ENCODE measurements at places on chromosomes 12 and 14. TPM values are rescaled to one million over a fixed set of nuclear protein-coding genes. Genes with fewer than 3 reads are reported as not detected.

- no peak overlapping the region for H3K4me3 ChIP-seq
- H3K27ac ChIP-seq, result no peak overlapping the region
- no peaks in the 10 kb centered on the region for H3K4me1 ChIP-seq
- no peaks in the 10 kb centered on the region for H3K36me3 ChIP-seq
- no peak for DNase-seq
Observed at GRCh38 chr12:42725809-42726208, 136.3 kb upstream of the PRICKLE1 start.

TSPAN9 gene
- 31.4 TPM for total RNA-seq

DNA sequence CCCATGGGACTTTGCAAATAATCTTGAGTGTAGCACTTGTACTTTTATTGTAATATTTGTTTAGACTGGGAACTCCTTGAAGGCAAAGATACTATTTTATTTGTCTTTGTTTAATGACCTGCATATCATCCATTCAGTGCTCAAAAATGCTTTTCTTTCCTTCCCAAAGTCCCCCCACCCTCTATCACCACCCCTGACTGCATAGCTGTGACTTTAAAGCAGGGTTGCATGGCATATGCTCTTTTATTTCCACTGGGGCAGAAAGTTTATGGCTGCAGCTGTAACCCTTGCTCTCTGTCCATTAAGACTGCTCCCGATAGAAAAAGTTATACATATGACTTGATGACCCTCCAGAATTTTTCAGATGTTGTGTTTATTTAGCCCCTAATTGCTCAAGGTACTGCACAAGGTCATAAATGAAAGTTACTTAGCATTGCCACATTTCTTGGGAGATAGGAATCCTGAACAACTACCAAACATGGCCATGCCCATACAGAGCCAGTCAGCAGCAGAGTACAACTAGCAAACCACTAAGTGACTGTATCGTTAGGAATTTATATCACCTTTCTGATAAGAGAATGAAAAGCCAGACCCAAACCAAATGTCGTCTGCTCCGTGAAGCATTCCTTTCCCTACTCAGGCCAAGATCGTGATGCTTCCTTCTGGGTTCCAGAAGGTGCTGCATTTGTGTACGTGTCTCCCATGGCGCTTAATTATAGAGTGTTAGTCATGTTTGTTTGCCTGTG is 114.3 kb downstream of the DIP2B start:
- no peaks in the 10 kb centered on the region for H3K27me3 ChIP-seq
- DNase-seq, result no peak
- H3K4me3 ChIP-seq, result no peak overlapping the region

DNA sequence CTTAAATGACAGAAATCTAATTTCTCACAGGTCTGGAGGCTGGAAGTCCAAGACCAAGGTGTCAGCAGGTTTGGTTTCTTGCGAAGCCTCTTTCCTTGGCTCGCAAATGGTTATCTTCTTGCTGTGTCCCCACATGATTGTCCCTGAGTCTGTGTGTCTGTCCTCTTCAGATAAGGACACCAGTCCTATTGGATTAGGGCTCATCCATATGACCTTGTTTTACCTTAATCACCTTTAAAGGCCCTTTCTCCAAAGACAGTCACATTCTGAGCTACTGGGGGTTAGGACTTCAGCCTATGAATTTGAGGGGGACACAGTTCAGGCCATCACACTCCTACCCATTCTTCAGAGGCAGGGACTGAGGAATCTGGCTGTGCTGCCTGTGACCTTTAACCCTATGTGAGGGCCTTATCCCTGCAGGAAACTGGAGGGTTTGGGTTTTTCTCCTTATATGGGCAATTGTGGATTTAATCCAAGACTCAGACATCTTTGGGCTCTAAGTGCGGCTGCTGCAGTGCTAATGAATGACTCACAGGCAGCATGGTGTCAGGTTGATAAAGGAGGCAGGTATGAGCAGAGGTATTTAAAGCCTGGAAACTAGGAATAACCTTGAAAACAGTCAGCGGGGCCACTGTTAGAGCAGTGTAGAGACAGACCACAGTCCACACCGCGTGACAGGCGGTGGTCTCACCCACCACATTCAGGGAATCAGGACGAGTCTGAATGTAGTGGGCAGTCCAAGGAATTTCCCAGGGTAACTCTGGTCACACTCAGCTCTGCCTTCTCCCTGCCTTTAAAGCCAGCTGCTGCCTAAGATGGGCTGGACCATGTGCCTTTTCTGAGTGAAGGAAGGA is 10.2 kb downstream of the TPCN1 start:
- H3K4me1 ChIP-seq, result peaks cover 87% of the 10 kb centered on the region
- peaks cover 77% of the 10 kb centered on the region for H3K36me3 ChIP-seq
- DNase-seq, result no peak
- no peak overlapping the region for H3K4me3 ChIP-seq
- H3K27ac ChIP-seq, result peak overlapping the region; percentile 86

GRCh38 chr14:29028973-29029582 is 262.5 kb downstream of the FOXG1 start:
- no peak for DNase-seq
- no peaks in the 10 kb centered on the region for H3K36me3 ChIP-seq
- H3K4me1 ChIP-seq, result no peaks in the 10 kb centered on the region
- no peak overlapping the region for H3K27ac ChIP-seq
- H3K27me3 ChIP-seq, result no peaks in the 10 kb centered on the region

DNA sequence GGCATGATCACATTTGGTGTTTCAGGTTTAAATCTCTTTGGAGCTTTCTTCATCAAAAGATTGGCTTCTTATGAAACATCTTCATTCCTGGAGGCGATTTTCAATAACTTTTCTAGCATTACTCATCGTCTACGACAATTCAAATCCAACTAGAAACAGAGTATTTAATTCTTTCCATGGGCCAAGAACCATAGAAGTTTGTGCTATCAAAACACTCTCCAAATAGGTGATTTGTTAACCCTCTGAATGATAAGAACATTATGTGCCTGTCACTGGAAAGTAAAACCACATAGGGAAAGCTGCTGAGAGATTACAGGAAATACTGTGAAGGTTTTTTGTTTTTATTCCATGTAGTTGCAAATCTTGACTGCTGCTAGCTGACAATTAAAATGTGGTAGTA is 6.9 kb upstream of the DCN start:
- no peak for DNase-seq
- H3K27me3 ChIP-seq, result no peaks in the 10 kb centered on the region
- H3K27ac ChIP-seq, result peak overlapping the region; percentile 19
- H3K4me1 ChIP-seq, result peaks cover 16% of the 10 kb centered on the region
- H3K4me3 ChIP-seq, result no peak overlapping the region

NRXN3 gene
- total RNA-seq, result 1.2 TPM

GMFB gene
- 40.6 TPM for total RNA-seq

- H3K27ac ChIP-seq, result no peak overlapping the region
- DNase-seq, result peak; percentile 18
- no peaks in the 10 kb centered on the region for H3K4me1 ChIP-seq
Observed at GRCh38 chr14:92254786-92255185, 68.2 kb upstream of the SLC24A4 start.

GRCh38 chr12:25497021-25497420 is 56.1 kb downstream of the LMNTD1 start:
- H3K4me1 ChIP-seq, result no peaks in the 10 kb centered on the region
- H3K27ac ChIP-seq, result no peak overlapping the region
- peak; percentile 88 for DNase-seq
- no peaks in the 10 kb centered on the region for H3K27me3 ChIP-seq

NPFF gene
- total RNA-seq, result not detected

IL22 gene
- total RNA-seq, result not detected

- H3K4me3 ChIP-seq, result no peak overlapping the region
Observed at GRCh38 chr14:105069871-105070759, 4.9 kb upstream of the GPR132 start.

DNA sequence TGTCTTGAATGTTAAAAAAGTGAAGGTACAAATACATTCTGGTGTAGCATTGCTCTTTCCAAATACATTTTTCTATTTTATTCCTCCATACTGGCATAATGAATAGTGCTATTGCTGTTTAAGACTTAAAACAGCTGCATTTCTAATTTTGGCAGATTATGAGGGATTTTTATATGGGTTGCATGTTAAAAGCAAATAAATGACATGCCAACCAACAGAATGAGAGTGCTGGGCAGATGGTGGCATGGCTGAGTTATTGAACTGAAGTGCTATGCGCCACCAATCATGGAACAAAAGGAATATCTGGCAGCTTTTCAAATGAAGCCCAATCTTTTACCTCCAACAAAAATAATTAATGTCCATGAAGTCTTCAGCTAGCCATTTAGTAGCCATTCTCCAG is 215.0 kb downstream of the PRKD1 start:
- H3K4me1 ChIP-seq, result peaks cover 4% of the 10 kb centered on the region
- H3K27me3 ChIP-seq, result no peaks in the 10 kb centered on the region
- H3K36me3 ChIP-seq, result no peaks in the 10 kb centered on the region
- no peak for DNase-seq
- H3K27ac ChIP-seq, result no peak overlapping the region
- no peak overlapping the region for H3K4me3 ChIP-seq

ALX1 gene
- total RNA-seq, result not detected

GSG1 gene
- not detected for total RNA-seq

- no peak overlapping the region for H3K4me3 ChIP-seq
- no peaks in the 10 kb centered on the region for H3K4me1 ChIP-seq
- peak overlapping the region; percentile 79 for H3K27ac ChIP-seq
- no peak for DNase-seq
- H3K27me3 ChIP-seq, result no peaks in the 10 kb centered on the region
Observed at GRCh38 chr12:50390316-50390741, 6.1 kb downstream of the FAM186A start.

- no peak overlapping the region for H3K4me3 ChIP-seq
- H3K27me3 ChIP-seq, result no peaks in the 10 kb centered on the region
- H3K27ac ChIP-seq, result no peak overlapping the region
- H3K36me3 ChIP-seq, result no peaks in the 10 kb centered on the region
- DNase-seq, result no peak
Observed at GRCh38 chr12:42761601-42762350, 172.2 kb upstream of the PRICKLE1 start.

DNA sequence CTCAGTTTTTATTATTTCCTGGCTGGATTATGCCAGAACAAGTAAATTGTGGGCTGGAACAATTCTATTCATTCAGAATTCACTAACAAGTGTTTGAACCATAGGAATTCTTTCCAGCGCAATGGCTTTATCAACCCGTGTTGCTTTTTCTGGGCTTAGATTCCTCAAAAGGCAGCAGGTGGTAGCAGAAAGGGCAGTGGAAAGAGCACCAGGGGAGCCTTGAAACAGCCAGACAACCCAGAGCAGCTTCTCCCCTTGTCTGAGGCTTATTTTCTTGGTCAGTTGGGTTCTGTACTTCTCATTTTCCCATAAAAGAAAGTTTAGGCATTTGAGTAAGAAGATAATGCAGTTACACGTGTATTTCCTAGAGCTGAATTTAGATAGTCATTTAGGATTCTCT is 130.7 kb downstream of the OTOGL start:
- no peaks in the 10 kb centered on the region for H3K36me3 ChIP-seq
- no peak overlapping the region for H3K4me3 ChIP-seq
- no peak for DNase-seq
- no peaks in the 10 kb centered on the region for H3K27me3 ChIP-seq
- H3K27ac ChIP-seq, result no peak overlapping the region

FLRT2 gene
- total RNA-seq, result 5.5 TPM

RNASE3 gene
- 0.54 TPM for total RNA-seq

TMBIM6 gene
- 593 TPM for total RNA-seq

DNA sequence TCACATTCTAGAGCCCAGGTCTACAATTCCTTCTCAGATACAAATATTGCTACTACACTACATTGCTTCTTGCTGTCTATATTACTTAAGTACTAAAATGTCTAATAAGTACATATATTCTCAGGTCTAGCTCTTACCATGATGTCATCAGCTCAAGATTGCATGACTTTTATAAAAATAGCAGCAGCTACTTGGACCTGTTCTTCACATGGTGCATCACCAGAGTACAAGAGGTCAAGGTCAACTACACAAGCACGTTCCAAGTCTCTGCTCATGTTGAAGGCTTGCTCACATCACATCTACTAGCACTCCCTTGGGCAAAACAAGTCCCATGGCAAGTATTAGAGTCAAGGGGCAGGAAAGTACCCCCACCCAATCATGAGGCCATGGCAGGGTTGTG is 465.6 kb downstream of the MED13L start:
- H3K36me3 ChIP-seq, result no peaks in the 10 kb centered on the region
- no peak overlapping the region for H3K27ac ChIP-seq
- DNase-seq, result peak; percentile 32
- no peaks in the 10 kb centered on the region for H3K27me3 ChIP-seq

DNA sequence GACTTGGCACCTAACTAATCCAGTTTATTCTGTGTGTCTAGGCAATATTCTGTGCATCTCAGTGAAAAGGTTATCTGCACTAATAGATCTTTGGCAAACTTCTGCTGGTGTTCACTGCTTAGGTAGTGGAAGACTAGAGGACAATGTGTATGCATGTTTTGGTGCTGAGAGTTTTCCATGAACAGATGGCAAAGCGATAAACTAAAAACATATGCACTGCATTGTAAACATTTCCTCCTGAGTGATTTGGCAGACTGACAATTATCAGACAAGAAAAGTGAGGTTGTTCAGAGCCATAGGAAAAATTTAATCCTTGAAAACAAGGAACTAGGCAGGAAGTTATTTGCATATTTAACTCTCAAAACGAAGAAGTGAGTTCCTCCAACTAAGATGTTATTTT is 400.4 kb downstream of the ATP23 start:
- no peaks in the 10 kb centered on the region for H3K4me1 ChIP-seq
- no peak overlapping the region for H3K4me3 ChIP-seq
- peaks cover 6% of the 10 kb centered on the region for H3K27me3 ChIP-seq
- no peak overlapping the region for H3K27ac ChIP-seq

LGR5 gene
- 2.5 TPM for total RNA-seq

DNA sequence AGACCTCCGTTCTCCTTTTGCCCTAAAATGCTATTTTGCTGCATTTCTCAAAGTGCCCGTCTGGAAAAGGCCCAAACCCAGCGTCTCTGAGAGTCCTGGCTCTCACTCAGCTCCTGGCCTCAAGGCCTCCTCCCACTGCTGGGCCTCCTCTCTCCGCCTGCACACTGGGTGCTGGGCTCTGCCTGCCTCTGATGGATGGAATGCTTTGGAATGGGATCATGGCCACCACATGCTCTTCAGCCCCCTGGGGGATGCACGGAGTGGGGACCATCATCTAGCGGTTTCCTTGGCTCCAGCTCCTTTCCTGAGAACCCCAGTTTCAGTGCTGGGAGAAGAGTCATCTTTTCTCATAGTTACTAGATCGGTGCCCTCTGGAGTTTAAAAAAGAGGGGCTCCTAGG is 65.2 kb downstream of the KDM2B start:
- no peak overlapping the region for H3K27ac ChIP-seq
- H3K36me3 ChIP-seq, result no peaks in the 10 kb centered on the region
- DNase-seq, result no peak

- no peak overlapping the region for H3K27ac ChIP-seq
- H3K4me1 ChIP-seq, result peaks cover 28% of the 10 kb centered on the region
- H3K36me3 ChIP-seq, result no peaks in the 10 kb centered on the region
- H3K27me3 ChIP-seq, result no peaks in the 10 kb centered on the region
- DNase-seq, result no peak
- H3K4me3 ChIP-seq, result no peak overlapping the region
Observed at GRCh38 chr12:96044017-96044942, 8.9 kb upstream of the LTA4H start.

- no peaks in the 10 kb centered on the region for H3K36me3 ChIP-seq
- peak; percentile 28 for DNase-seq
- no peak overlapping the region for H3K27ac ChIP-seq
- no peaks in the 10 kb centered on the region for H3K27me3 ChIP-seq
- H3K4me1 ChIP-seq, result no peaks in the 10 kb centered on the region
- H3K4me3 ChIP-seq, result no peak overlapping the region
Observed at GRCh38 chr12:92912052-92912451, 17.0 kb downstream of the EEA1 start.

KLRC3 gene
- not detected for total RNA-seq

GRCh38 chr14:21768116-21768874 is 94.7 kb upstream of the OR4E1 start:
- no peaks in the 10 kb centered on the region for H3K36me3 ChIP-seq
- no peak for DNase-seq
- no peak overlapping the region for H3K4me3 ChIP-seq

Measured in adrenal gland (tissue), 19 donors.